ENCODE measurements at places on chromosomes 2 and 18. TPM values are rescaled to one million over a fixed set of nuclear protein-coding genes. Genes with fewer than 3 reads are reported as not detected.

The POTEI gene
- not detected for total RNA-seq

The DNAH6 gene
- total RNA-seq: not detected

The PDCD1 gene
- total RNA-seq: not detected

The ACOXL gene
- not detected for total RNA-seq

The RAB27B gene
- total RNA-seq: 1.1 TPM

The NHEJ1 gene
- total RNA-seq: 15.8 TPM

The HOXD13 gene
- total RNA-seq: not detected

The SIGLEC15 gene
- total RNA-seq: not detected

The ATRAID gene
- 157 TPM for total RNA-seq

The LYPD6B gene
- not detected for total RNA-seq

The GREB1L gene
- total RNA-seq: 0.12 TPM

The PID1 gene
- total RNA-seq: 37.6 TPM

The WDR12 gene
- total RNA-seq: 17.5 TPM

The EDAR gene
- not detected for total RNA-seq

The CNDP1 gene
- not detected for total RNA-seq

The FAM117B gene
- 6.0 TPM for total RNA-seq

The PRKAG3 gene
- not detected for total RNA-seq

The UGT1A10 gene
- total RNA-seq: not detected

The ZNF514 gene
- total RNA-seq: 6.6 TPM

The MLPH gene
- total RNA-seq: 11.2 TPM

The KCNG3 gene
- 0.05 TPM for total RNA-seq

The SNTG2 gene
- 0.78 TPM for total RNA-seq
